ENCODE measurements at places on chromosomes 5 and 9.

DNA sequence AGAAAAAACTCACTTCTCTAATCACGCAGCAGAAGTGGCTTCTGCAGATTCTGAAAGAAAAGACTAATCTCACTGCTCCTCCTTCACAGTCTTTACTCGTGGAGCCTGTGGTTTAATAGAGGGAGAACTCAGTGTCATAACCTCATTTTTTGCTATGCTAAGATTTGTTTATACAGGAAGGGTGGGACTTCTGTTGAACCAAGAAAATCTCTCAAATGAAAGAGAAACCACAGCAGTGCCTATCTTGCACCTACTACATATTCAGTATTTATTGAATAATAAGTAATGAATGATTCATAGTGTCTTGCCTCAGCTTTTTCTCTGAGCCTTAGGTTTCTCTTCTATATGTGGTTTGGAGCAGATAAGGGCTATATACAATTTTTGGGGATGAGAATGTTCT, 136.1 kb upstream of the DMAC1 start:
- DNase-seq: no peak

GRCh38 chr5:149959406-149960236, 937 bp upstream of the SLC26A2 start:
- DNase-seq: peak; percentile 68

- DNase-seq: peak; percentile 47
Measured at GRCh38 chr5:78005021-78005785, 229.1 kb upstream of the TBCA start.

GRCh38 chr5:179245031-179245430, 100.2 kb downstream of the ADAMTS2 start:
- DNase-seq: no peak

GRCh38 chr5:55998966-55999365, 4.2 kb upstream of the IL6ST start:
- DNase-seq: no peak

DNA sequence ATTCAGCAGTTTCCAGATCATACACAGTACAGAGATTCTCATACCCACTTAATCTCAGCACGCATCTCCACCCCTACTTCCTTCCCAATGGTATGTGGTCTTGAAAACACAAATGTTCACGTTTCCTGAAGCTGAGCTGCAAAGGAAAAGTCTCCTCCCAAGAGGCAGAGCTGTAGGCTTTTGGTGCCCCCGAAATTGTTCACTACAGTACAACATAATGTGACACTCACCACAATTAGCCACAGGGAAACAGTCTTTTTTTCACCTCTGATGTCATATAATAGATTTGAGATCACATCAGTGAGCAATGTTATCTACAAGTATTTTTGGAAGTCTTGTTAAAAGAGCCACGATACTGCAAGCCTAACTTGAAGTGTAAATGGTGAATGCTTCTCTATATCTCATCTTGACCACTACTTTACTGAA, 40.2 kb downstream of the NFIB start:
- DNase-seq: no peak
